WERI-Rb-1 (cell line): ENCODE measurements at places on chromosomes 7 and 10.
A peak's percentile ranks its signal among the peaks of the same experiment; 100 is the strongest.

DNA sequence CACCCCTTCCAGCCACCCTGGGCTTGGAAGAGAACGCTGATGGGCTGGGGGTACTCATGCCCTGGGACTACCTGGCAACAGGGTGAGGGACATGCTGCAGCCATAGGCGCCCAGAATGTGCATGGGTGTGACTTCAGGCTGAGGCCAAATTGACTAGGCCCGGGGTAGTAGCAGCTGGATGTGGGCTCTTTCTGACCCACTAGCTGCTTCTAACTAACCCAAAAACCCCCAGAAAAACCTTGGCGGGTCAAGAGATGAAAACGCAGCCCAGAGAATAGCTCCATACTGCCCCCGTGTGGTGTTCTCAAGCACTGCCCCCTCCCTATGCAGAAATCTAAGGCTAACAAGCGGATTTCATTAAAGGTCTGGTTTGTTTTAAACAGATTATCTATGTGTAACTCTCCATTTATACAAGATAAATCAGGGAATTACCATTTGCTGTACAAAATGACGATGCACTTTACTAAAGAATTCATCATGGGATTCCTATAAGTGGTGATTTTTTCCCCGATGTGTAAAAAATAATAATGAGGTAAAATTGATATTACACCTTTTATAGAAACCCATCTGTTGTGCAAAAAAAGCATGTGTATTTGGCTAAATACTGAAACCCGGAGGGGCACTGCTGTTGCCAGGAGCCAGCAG, 4.2 kb downstream of the SMARCD3 start:
- DNase-seq = peak; percentile 49

GRCh38 chr10:24462889-24463552, 254.1 kb downstream of the KIAA1217 start:
- DNase-seq = no peak

GRCh38 chr7:155372782-155373358, 75.2 kb downstream of the INSIG1 start:
- DNase-seq = no peak

GRCh38 chr10:71314028-71314693, 4.9 kb upstream of the SLC29A3 start:
- DNase-seq = peak; percentile 54

- no peak for DNase-seq
Measured at GRCh38 chr7:39130857-39131526, 153.3 kb downstream of the POU6F2 start.

DNA sequence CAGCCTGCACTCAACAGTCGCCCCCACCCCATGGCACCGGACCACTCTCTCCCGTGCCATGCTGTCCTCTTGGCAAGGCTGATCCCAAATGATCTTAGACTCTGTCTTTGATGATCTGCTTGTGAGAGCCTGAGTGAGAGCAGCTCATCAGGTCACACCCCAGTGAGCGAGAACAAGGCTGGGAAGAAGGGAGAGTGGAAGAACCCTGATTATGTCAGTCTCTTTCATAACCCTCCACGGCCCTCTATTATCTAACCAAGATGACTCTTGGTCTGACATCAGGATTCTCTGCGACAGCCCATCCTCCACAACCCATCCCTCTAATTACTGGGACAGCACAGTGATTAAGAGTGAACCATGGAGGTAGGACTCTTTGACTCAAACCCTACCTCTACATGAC, 53.1 kb upstream of the C7orf33 start:
- no peak for DNase-seq

DNA sequence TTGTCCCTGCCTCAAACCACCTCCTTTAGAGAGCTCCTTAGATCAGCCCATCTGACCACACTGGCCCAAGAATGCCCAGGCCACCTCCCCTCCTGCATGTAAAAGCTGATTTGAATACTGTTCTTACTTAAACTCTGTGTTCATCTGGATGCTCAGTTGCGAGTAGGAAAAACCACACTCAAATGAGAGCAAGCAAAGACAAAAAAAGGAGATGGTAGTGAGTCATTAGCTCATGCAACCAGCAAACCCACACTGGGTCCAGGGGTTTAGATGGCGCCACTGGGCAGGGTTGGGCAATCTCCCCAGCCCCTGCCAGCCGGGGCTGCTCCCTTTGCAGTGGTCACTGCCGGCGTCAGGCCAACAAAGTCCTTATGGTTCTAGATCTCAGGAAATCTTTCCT, 32.7 kb downstream of the TSPAN15 start:
- no peak for DNase-seq

GRCh38 chr10:52871191-52871843, 98.7 kb upstream of the MBL2 start:
- no peak for DNase-seq

DNA sequence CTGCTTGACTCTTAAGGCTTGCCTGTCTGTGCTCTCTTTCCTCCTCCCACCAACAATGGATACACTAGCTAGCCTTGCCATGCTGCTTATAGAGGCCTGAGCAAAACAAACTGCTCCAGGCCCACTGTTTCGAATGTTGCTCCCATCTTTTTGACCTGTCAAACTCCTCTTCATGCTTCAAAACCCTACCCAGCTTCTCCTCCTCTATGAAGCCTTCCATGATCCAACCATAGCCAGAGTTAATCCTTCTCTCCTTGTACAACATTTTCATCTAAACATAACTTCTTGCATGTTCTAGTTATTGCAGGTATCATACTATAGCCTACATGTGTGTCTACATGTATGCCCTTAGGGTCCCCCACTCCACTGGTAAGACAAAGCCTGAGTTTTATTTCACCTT, 426.7 kb upstream of the MGMT start:
- DNase-seq = no peak

DNA sequence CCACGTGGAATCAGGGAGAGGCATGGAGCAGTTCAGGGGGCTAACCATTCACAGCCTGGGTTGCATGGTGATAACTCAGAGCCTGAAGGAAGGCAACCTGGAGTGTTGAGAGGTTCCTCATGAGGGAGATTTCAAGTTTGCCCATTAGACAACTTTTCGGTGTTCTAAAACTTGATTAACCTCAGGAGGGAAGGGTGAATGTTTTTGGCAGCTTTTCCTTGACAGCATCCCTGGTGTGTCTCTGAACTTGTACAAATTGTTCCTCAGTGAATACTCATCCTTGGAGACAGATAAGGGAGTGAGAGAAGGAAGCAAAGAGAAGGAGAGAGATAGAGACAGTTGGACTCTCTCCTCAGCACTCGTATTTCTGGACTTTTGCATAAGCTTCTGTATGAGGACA, at the start of gene OR9A4:
TSS of gene OR9A4 (plus strand) at position 301 of the 400 bp plus-strand sequence. CDS start 2,477 bp downstream, outside the sequence.
- DNase-seq = no peak

- no peak for DNase-seq
Measured at GRCh38 chr10:79048639-79049550, 19.9 kb upstream of the ZMIZ1 start.

GRCh38 chr7:157023589-157023905, 13.1 kb upstream of the MNX1 start:
- DNase-seq = no peak
